SIG-M5 (cell line): ENCODE measurements at places on chromosomes 5 and 9.

DNA sequence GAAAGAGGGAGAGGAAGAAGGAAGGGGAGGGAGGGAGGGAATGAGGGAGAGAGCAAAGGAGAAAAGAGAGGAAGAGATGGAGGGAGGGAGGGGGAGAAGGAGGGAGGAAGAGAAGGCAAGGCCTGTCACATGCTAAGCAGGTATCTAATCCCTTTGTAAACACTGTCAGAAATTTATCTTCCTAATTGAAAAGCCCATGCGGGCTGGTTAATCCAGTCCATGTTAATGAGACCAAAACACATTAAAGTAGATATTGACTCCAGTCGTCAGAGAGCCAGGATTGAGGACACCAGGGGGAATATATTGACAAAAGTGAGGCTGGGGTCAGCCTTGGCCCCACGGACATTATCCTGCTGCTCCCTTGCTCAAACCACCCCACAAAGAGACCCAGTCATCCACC is 37.4 kb upstream of the ALDH1B1 start:
- DNase-seq, result no peak

GRCh38 chr9:111000202-111000601 is 38.1 kb downstream of the LPAR1 start:
- DNase-seq, result no peak

DNA sequence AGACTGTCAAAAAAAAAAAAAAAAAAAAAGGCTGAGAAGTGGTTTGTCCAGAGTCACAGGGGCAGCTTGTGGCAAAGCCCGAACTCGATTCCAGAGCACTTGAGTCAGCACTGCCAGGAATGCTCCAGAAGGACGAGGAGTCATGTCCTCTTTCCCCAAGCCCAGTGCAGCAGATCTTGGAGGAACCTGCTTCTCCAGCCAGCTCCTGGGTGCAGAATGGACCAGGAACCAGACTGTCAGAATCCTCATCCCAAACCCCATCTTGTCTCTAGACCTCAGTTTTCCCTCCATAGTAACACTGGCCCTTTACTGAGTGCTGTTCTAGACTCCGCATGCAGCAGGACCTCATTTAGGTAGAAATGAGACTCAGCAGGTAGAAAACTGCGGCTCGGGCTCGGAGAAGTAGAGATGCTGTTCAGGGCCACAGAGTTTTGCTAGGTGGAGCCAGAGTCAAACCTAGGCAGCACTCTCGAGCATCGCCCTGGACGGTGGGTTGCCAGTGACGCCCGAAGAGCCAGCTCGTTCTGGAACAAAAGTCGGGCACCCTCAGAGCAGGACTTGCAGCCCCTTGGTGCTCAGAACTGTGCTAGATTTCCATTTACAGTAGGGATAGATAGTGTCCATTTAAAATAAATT is 15.4 kb downstream of the CD74 start:
- no peak for DNase-seq

DNA sequence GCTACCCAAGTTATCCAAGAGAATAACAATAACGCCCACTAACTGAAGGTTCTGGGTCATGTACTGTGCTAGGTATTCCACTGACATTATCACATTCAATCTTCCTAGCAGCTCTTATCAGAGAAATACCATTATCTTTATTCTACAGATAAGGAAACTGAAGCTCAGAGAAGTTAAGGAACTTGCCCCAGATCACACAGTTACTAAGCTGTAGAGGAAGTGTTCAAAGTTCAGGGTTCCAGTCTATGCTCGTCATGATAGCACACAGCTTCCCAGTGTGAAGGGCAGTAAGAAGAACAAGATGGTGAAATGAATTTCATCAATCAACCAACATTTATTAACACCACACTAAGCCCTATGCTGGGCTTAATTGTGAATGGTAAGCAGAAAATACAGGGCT is 29.6 kb downstream of the ELOVL7 start:
- DNase-seq, result no peak

DNA sequence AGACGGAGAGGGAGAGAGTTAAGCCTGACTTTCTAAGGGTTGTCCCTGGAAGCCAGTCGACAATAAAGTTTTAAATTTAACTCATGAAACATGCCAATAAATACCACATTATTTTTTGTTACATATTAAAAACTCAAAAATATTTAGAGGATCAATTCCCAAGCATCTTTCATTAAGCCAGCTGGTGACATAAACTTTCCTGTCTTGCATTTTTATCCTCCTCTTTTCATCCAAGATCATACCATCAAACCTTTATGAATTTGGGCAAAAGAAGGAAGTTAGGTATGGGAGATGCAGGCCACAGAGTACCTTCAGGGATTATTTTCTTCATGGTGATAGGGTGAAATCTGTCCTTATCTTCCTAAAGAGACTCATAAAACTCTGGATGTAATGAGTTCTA is 178.3 kb upstream of the FBXL17 start:
- no peak for DNase-seq

DNA sequence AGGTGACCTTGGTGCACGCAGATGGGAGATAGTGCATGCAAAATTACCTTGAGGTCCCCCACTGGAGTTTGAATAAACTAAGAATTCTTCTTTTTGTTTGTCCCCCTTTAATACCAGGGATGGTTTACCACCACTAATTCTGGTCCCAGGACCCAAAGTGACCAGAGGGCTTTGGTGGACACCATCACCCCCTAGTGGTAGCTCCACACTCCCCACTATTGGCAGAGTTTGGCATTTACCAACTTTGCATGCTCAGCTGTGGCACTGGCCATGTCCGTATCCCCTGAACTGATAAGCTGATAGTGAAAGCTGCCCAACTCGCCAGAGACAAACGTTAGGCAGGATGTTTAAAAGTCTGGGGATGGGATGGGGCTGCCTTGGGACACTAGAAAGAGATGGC is 3.3 kb downstream of the ASTN2 start:
- no peak for DNase-seq

DNA sequence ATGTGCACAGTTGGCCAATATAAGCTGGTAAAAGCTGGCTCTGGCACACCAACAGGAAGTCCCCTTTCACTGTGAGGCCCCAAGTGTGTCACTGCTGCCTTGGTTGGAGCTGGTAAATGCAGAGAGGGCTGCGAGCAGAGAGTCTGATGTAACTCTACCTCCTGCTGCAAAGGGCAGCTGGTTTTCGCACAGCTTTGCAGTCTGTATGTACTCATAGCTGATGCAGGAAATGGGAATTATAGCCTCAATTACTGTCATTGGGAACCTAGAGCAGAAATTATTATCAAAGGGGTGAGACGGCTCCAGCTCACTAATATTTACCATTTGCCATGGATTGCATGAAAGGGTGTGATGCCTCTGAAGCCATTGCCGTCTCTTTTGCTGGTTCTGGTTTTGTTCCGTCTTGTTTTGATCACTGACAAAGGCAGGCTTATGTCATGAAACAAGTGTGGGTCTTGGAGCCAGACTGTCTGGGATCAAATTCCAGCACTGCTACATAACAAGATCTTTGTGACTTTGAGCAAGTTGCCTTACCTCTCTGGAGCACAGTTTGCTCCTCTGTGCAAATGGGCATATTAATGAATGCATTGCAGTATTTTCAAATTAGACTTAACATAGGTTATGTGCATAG is 124.3 kb upstream of the SLC25A48 start:
- no peak for DNase-seq

DNA sequence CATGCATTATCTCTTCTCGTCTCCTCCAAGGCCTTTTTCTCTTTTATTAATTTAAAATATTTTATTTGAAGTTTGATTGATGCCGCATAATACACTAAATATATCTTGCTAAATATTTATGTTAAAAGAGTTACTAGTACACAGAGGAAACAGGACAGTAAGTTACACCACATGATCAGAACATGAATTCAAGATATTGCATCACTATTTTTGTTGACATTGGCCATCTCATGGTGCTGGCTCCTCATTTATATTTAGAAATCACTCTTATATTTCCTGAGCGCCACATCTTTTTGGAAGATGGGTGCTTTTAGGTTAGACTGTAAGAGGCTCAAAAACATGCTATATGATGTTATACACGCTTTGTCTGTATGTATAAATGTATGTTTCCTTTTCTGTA is 23.0 kb downstream of the SPEF2 start:
- no peak for DNase-seq

DNA sequence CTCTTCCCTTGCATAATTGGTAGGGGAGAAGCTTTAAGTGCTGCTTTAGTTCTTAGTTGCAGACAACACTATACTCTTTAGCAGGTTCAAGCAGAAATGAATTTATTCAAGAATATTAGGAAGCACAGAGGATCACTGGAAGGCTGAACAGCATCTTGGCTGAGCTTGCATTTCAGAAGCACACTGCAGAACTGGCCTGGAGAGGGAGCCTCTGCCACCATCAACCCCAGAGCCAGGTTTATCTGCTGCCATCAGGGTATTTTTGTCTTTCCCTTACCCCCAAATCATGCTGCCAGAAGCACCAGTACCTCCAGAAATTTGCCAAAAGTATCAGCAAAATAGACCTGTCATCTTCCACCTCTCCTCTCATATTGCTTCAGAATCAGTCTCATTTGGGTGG is 440.7 kb downstream of the DMAC1 start:
- no peak for DNase-seq

DNA sequence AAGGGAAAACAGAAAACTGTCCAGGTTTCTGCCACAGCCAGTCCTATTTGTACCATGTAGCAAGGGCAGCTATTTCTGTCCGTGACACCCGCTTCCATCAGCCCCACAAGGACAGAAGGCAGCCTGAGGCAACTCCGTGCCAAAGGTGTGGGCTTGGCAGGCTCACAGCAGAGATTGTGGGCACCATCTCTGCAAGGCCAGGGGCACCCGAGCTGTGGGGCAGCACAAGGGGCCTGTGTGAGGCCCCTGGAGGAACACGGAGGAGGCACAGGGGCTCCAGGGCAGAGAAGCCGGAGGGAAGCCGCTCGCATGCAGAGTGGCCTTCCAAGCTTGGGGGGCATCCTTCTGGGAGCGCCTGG is 43.5 kb downstream of the COL23A1 start:
- no peak for DNase-seq
